ENCODE measurements at places on chromosomes 5 and 9.

GRCh38 chr5:140986117-140986521, 19.8 kb downstream of the PCDHAC2 start:
- no peak for DNase-seq

DNA sequence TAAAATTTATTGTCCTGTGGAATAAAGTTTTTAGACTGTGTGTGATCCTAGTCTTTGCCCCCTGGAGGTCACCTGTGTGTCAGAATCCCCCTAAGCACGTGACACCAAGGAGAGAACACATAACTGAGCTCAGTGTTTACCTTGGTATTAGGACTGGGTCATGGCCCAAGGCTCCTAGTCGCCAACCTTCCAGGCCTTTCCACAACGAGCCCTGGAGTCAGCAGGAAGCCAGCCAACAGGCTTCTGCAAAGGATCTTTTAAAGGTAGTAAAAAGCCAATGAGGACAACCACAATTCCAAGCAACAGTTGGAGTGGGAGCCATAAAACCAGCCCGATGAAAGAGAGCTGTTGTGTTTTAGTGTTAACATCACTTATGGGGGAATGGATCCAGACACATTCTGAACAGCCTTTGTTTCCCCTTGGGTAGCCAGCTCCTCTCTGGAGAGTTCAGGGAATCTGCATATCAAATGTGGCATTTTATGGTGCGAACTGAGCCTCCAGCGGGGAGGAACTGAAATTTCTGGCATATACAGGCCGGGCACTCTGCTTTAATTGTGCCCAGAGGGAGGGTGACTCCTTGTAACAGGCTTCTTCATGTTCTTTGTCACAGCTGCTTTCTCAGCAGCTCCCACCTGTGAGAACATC, 239.9 kb downstream of the FSTL4 start:
- DNase-seq = no peak

- DNase-seq = no peak
Measured at GRCh38 chr5:35939639-35940038, 1.2 kb upstream of the CAPSL start.

DNA sequence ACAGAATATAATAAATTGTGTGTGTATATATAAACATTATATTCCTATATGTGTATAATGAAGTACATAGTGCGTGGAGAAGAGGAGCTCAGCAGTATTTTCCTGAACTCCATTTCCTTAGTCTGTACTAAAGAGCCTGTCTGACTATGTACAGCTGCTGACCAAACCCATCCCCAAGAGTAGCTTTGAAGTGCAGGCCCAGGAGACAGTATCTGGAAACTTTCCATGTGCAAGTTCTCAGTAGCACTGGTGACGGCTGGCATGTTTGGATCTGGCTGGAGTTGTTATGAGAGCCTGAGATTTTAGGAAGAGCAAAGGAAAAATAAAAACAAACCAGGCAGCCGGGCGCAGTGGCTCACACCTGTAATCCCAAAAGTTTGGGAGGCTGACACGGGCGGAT, 244.2 kb downstream of the RFK start:
- no peak for DNase-seq

GRCh38 chr5:2038321-2039179, 155.8 kb upstream of the IRX4 start:
- peak; percentile 48 for DNase-seq

GRCh38 chr5:146805081-146805480, 73.5 kb downstream of the PPP2R2B start:
- DNase-seq = no peak

GRCh38 chr5:149147676-149148075, 6.4 kb downstream of the ABLIM3 start:
- DNase-seq = no peak

- no peak for DNase-seq
Measured at GRCh38 chr9:6829536-6829935, 71.8 kb downstream of the KDM4C start.

- no peak for DNase-seq
Measured at GRCh38 chr5:163531272-163531671, 25.9 kb downstream of the MAT2B start.

- no peak for DNase-seq
Measured at GRCh38 chr9:137306066-137306849, 4.2 kb upstream of the NRARP start.

- DNase-seq = no peak
Measured at GRCh38 chr5:150441813-150442698, 7.5 kb downstream of the RPS14 start.

GRCh38 chr9:5563886-5564285, 53.6 kb downstream of the PDCD1LG2 start:
- DNase-seq = no peak

- DNase-seq = no peak
Measured at GRCh38 chr9:17166346-17166745, 31.5 kb downstream of the CNTLN start.

DNA sequence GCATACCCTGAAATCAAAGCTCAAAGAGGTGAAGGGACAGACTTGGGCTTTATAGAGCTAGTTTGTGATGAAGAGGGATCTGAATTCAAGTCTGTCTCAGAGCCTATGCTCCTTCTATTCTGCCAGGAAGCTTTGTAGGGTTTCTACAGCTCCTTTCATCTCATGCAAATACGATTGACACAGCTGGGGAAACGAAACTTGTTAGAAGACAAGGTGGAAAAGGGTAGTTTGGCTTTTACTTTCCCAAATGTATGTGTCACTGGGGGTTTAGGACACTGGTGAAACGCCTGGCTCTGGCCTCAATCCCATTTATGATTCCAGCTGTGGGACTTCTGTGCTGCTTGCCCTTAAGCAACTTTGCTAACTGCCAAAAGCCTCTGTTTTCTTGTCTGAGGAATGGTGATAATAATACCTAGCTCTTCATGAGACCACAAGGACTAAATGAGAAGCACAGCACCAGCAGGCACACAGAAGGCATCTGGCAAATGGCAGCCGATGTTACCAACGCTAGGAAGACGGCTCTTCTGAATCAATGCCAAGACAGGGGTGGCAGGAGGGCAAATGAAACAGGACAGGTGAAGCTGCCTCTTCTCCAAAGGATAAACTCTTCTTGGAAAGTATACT, 70.3 kb upstream of the EQTN start:
- no peak for DNase-seq

GRCh38 chr9:91060520-91061343, 259.1 kb downstream of the SYK start:
- no peak for DNase-seq

DNA sequence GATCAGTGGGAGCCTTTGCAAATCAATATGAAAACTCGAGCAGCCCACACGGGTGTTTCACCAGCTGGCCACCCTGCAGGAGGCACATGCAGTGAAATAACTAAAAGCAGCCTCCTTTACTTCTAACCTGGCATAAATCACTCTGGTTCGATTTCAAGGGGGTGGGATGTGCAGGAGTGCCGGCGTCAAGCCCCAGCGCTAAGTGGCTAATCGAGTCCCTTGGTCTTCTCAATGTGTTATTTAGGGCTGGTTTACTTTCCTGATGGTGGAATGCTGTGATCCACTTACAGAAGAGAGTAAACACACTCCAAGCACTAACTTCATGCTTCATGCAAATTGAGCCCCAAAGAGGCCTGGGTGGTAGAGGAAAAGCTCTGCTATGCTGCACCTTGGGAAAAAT, 109.4 kb downstream of the TMEM174 start:
- DNase-seq = no peak

DNA sequence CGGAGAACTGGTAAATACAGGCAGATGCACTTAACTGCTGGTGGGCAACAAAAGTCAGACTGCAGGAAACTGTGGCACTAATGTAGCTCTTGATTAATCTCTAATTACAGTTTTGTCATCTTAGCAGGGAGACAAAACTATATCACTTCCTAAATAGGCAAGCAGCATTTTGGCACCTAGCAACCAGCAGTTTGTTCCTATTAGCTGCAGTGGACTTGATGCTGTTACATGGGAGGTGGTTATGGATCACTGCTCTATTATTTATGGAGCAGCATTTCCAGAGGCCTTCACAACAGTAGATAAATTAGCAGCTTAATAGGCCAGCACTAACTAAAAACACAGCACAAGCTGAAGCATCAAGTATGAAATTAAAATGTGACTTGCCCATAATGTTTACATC, 518.3 kb upstream of the ITGA1 start:
- no peak for DNase-seq
